ENCODE measurements at places on chromosomes 16 and 17.
A peak's percentile ranks its signal among the peaks of the same experiment; 100 is the strongest.

DNA sequence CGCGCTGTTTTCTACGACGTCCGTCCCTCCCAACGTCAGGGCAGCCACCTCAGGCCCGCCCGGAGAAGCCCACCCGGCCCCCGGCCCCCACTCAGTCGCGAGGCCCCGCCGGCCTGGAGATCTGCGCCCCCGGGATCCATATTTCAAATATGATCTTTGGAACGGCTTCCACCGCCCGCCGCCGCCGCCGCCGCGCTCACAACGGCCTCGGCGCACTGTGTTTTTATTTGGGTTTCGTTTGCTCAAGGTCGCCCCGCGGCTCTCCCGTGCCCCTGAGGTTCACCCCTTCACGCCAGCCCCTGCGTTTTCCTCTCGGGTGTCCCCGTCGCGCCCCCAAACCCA is 4.2 kb upstream of the CBX4 start:
- no peak for DNase-seq

- no peak for DNase-seq
These were observed 29.2 kb downstream of the GNA13 start for GRCh38 chr17:65027305-65027704.

- DNase-seq: no peak
These were observed 8.3 kb downstream of the AXIN2 start for GRCh38 chr17:65553009-65553645.

DNA sequence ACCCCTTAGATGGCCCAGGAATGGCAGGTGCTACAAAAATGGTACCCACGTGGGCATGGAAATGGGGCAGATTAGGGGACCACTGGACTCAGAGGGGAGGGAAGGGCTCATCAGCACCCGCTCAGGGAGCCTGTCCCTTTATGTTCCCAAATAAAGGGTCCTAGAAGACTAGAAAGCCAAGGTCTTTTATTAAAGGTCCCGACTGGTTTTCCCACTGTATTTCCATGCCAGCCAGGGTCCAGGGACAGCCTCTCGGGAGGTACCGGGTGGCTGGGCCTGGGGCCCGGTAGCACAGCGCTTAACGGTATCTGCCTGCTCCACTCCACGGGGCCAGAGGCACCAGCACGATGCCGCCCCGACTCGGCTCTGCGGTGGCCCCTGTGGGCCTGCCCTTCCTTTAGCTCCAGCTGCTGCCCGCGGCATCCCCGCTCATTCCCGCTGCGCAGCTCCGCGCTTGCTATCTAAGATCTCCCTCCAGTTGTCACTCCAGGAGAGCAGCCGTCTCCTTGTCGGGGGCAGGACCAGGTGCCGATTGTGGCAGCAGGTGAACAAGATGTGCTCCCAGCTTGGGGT is 1.4 kb downstream of the NT5C start:
- DNase-seq: no peak

DNA sequence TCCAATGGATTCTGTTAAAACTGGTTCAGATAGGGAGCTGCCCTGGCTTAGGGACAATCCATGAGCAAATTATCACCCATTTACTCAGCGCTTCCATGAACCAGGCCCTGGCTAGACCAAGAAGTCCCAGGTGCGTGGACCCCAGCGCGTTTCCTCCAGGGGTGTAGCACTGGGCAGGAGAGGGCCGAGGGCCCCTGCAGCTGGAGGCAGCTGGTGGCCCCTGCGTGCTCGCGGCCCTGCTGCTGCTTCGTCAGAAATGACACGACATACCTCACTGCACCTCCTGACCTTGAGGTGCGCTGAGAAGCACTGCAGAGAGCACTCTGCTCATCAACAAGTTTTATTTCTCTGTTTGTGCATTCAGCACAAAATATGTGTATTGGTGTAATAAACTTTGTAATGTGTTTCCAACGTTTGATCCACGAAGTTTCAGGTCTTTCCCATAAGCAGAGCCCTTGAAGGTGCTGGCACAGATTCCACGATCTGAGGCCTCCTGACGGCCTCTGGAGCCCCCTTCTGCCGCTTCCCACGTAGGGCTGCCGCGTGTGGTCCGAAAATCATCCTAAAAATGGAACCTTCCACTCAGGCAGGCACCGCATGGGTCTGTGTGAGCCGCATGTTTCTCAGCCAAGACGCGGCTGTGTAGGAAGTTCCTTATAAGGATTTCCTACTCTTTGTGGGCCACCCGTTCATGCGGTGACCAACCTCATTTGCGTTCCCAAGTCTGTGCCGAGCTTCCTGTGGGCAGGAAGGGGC is 50.8 kb upstream of the ZCCHC14 start:
- peak; percentile 43 for DNase-seq

DNA sequence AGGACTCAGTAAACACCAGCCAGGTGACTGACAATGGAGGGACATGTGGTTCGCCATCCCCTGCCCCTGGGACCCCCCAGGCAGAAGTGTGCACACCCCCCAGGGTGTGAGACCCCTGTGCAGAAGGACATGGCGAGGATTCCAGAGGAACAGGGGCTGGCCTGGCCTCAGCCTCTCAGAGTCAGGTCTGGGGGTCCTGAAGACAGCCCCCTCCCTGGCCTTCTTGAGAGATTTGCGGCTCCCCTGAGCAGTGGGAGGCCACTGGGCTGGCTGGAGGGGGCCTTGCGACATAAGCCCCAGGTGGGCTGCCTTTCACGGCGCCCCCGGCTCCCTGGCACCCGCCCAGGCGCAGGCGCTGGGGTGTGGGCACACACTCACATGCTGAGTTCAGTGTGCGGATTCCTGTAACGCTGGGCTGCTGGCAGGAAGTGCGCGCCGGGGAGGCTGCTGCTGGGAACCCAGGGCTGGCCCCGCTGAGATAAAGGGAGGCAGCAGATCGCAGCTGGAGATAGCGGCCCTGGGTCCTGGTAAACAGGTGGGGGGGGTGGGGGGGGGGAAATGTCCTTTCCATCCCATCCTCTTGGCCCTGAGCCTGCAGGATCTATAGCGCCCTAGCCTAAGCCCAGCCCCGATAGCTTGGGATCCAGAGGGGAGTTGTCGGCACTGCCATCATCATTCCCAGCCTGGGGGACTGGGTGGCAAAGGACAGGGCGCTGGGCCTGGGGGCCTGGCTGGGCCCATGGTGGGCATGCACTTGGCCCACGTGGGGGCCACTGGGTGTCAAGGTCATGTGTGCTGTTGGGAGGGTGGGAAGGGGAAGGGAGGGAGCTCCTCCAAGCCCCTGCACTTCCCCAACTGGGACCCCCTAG is 27.1 kb downstream of the TMEM235 start:
- peak; percentile 89 for DNase-seq

DNA sequence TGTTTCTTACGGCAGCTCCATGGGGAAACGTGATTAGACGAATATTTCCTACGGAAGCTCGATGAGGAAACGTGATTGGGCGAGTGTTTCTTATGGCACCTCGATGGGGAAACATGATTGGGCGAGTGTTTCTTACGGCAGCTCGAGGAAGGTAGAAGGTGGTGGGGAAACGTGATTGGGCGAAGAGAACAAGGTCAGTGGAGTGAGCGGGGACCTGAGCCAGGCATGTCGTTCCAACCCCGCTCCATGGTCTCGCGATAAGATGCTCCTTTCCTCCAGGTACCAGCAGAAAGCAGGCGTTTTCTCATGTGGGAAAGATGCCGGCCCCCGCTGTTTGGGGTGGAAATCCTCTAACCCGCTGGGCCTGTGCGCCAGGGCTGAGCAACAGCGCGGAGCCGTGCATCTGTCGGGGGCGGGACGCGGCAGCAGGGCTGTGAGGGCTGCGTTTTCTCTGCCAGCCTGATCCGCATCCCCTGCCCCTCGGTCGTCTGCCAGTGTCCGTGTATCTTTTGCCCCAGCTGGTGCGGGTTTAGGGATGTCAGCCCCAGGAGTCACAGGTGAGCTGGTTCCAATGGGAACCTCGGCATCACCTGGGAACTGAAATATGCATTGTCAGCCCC is 25.6 kb upstream of the DOC2B start:
- no peak for DNase-seq

- no peak for DNase-seq
These were observed 110.3 kb downstream of the BANP start for GRCh38 chr16:88061346-88062110.

DNA sequence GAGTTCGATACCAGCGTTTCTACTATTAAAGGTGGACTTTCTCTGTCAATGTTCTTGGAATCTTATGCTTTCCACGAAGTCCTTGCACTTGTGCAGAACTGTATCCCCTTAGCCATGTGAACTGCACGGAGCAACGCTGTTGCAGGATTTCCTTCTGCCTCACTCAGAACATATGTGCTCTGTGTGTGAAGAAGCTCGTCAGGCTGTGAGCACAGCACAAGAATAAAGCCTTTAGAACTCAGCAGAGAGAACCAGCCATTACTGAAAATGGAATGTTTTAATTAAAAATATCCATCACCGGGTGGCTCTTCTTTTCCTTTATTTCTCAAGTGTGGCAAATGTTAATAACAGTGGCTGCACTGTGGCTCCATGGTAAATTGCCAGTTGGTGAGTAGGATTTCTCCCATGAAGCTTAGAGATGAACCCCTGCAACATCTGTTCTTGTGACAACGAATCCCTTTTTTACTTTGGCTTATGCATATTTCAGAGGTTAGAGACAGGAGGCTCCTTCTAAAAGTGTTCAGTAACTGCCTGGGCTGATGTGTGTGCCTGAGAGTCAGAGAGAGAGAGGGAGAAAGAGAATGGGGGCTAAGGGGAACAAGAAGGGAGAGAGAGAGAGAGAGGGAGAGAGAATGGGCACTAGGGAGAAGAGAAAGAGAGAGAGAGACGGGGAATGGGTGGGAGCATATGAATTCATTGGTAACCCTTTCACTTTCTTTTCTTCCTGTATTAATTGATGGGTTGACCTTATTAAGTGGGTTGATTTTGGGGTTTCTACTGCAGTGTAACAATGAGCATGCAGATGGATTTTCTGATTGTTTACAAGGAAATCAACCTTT is 50.0 kb downstream of the RPTOR start:
- DNase-seq: no peak

- DNase-seq: no peak
These were observed 133.8 kb upstream of the PLCG2 start for GRCh38 chr16:81645266-81645694.

DNA sequence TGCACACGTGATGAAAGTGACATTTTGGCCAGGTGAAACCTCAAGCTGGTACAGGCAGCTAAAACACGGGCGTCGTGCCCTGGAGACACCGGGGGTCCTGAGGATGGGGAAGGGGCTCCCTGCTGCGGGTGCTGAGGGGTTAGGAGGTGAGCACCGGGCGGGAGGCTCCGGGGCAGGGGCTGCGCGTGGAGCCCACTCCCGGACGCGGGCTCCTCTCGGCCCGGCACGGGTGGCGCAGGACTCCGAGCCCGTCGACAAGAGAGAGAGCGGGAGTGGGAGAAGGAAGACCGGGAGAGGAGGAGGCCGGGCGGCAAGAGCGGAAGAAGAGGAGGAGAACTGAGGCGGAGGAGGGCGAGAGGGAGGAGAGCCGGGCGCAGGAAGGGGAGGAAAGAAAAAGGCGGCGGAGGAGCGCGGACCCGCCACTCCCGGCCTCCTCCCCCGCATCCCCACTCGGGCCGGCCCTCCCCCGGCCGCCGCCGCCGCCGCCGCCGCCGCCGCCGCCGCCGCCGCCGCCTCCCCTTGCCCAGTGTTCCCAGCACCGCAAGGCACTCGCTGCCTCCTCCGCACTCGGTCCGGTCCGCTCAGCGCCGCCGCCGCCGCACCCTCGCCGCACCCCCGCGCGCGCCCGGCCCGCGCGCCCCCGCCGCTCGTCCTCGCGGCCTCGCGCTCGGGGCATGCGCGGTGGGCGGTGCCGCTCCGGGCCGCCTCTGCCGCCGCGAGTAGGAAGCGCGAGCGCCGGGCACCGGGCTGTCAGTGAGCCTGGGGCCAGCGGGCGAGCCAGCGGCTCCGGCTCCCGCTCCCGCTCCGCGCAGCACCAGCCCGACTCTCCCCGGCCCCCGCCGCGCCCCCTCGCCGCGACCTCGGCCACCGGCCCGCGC is at the start of gene PRKCA:
Gene PRKCA (plus strand): TSS at position 750 of the 878 bp plus-strand sequence.
- no peak for DNase-seq

GRCh38 chr17:30547778-30548573 is 70.8 kb downstream of the GOSR1 start:
- DNase-seq: no peak

DNA sequence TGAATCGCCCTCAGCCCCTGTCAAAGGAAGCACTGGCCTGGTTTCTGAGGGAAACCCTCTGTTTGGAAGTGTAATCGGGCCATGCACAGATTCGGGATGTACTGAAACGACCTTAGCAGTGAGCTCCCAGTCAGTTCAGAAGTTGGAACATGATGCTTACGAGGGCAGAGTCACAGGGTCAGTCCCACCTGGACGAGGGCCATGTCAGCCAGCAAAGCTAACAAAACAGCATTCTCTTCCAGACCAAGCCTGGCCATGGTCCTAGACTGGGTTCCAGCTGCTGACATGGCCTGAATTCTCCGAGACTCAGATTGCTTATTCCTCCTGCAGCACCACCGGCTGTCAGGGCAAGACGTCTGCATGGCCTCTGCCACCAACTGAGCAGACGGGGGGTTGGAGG is 192.2 kb upstream of the WSCD1 start:
- no peak for DNase-seq

GRCh38 chr16:25827709-25828108 is 135.9 kb downstream of the HS3ST4 start:
- DNase-seq: no peak

- peak; percentile 41 for DNase-seq
These were observed 44.4 kb downstream of the LYRM1 start for GRCh38 chr16:20944861-20945574.

- DNase-seq: no peak
These were observed 105.0 kb downstream of the ZNF778 start for GRCh38 chr16:89322321-89323119.

DNA sequence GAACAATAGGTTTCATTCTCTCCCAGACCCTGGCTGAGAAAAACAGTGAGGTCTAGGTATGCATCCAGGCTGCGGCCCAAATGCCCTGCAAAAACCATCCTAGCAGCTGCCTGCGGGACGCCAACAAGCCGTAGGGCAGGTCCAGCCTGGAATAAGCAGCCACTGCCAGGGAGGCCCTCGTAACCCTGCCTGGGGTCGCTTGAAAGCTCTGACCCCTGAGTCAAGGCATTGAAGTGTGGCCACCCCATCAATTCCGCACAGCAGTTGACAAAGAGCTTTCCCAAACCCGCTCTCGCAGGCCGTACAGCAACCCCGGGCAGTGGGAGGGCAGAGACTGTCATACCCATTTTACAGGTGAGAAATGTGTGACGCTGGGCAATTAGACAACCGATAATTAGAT is 11.1 kb downstream of the TRPV1 start:
- no peak for DNase-seq

DNA sequence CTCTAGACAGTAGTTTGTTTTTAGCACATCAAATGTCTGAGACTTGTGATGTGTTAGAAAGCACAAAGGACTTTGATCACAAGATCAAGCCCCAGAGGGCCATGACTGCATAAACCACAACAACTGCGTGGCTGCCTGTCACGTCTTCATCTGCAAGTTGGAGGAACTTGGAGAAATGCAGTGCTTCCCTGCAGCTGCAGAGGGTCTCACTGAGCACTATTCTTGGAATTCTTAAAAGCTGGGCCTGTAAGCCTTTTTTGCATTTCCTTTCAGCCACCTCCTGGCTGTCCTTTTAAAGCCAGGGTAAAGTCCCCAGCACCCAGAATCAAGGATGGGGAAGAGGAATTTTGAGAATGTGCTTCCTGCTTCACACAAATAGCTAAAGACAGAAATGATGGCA is 431.3 kb downstream of the MAF start:
- DNase-seq: no peak

GRCh38 chr17:66290101-66290722 is 12.2 kb upstream of the PRKCA start:
- DNase-seq: no peak

GRCh38 chr17:75403131-75403530 is 2.3 kb downstream of the GRB2 start:
- no peak for DNase-seq

Data from CMK (cell line).